ENCODE measurements at places on chromosomes 7 and 10.

DNA sequence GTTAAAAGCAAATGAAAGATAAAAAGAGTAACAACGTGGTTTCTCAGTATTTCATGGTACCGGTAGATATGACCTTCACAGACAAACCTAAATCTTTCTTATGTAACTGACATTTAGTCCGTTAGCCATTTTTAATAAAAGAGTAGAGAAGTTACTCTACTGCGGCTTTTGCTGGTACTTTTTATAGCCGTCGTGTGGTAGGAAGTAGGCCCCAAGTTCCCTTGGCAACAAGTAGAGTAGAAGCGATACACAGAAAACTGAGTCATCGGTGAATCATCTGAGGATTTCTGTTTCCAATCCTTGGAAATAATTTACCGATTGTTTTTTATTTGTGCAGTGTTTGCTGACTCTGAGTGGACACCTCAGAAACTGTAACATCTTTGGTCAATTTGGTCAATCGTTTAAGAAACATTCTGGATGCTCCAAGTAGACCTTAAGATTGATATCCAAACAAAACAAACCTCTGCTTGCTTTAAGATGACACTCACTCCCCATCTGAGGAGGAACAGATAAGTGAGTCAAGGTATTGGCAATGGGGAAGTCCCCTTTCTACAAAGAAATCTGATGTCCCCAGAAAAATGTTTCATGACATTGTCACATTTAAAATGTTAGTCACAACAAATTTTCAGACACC is 63.9 kb upstream of the AHR start:
- peak; percentile 50 for DNase-seq

GRCh38 chr7:77812290-77812685 is 13.7 kb downstream of the PHTF2 start:
- no peak for DNase-seq

- no peak for DNase-seq
Observed at GRCh38 chr10:95462740-95463667, 98.2 kb downstream of the SORBS1 start.

DNA sequence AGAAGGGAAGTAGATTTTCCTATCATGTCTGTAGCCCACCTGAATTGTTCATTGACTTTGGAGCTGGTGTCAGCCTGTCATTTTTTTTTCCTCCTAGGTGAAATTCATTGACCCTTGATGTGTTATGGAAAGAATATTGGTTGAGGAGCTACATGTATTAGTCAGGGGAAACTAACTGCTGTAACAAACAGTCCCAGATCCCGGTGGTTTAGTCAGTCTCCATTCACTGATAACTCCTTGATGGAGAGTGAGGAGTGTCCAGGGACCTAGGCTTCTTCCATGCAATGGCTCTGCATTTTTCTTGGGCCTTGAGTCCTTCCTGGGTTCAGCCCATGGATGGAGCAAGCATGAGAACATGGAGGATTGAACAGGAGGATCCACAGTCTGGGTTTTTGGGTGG is 643.2 kb downstream of the LRMDA start:
- DNase-seq = no peak

- no peak for DNase-seq
Observed at GRCh38 chr10:49106451-49106850, 8.9 kb downstream of the VSTM4 start.

GRCh38 chr7:47356261-47356660 is 225.7 kb downstream of the TNS3 start:
- no peak for DNase-seq

DNA sequence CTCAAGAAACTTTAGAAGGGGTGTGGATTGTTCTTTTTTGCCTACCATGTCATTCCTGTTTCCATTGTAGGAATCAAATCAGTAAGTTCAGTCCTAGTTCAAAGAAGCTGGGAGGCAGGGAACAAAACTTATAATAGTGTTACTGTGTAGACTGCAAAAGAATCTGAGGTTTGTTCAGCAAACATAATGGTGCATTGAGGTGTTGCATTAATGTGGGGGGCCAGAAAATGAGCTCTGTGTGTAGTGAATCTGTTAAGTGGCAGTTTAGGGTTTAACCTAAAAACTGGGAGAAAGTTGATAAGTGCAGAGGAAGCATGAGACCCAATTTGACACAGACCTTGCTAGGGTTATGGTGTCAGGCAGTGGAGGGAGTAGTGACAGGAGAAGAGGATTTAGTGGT is 197.7 kb downstream of the SUGCT start:
- no peak for DNase-seq

DNA sequence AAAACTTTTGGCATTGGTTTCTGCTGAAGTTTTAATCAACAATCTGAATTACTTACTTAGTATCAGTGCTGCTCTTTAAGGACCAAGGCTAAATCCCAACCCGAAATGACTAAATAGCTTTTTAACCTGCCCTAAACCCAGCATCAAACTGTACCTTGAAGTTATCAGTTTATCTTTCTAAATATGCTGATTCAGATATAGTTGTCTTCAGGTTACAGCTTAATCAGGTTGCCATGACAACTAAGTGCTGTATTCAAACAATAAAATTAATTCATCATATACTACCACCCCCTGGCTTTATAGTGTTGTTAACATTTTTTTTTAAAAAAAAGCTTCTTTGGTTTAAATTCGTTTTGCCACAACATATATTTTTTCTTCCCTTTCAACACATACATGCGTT is 239.6 kb downstream of the TWIST1 start:
- no peak for DNase-seq

- no peak for DNase-seq
Observed at GRCh38 chr10:42519761-42520460, 118.5 kb downstream of the ZNF33B start.

- DNase-seq = no peak
Observed at GRCh38 chr10:49512121-49512809, 26.7 kb downstream of the ERCC6 start.

GRCh38 chr7:101517304-101517703 is 111.8 kb downstream of the MYL10 start:
- DNase-seq = no peak

DNA sequence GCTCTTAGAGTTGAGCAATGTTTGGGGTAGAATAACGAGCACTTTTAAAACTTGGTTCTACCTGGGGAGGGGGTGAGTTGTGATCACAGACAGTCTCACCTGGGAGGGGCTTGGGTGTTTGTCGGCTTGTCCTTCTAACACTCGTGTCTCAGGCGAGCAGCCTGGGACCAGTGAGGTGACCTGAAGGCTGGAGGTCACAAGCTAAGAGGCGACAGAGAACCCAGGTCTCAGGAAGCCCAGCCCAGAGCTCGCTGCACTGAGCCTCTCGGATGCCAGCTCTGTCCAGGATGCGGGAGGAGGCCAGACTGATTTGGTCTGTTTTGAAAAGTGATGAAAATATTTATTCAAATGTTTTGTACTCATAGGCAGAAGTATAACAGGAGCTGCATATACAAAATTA is 11.8 kb downstream of the HTRA1 start:
- no peak for DNase-seq

GRCh38 chr10:47190301-47190700 is 109.7 kb upstream of the GDF10 start:
- DNase-seq = no peak

- no peak for DNase-seq
Observed at GRCh38 chr10:17122052-17122451, 7.6 kb downstream of the CUBN start.

- DNase-seq = no peak
Observed at GRCh38 chr10:36489181-36489580, 636.2 kb upstream of the ANKRD30A start.
